ENCODE measurements at places on chromosomes 7 and 10. TPM values are rescaled to one million over a fixed set of nuclear protein-coding genes. Genes with fewer than 3 reads are reported as not detected.

FAM237B gene
- not detected for total RNA-seq

TMEM270 gene
- total RNA-seq = 0.09 TPM

DNA sequence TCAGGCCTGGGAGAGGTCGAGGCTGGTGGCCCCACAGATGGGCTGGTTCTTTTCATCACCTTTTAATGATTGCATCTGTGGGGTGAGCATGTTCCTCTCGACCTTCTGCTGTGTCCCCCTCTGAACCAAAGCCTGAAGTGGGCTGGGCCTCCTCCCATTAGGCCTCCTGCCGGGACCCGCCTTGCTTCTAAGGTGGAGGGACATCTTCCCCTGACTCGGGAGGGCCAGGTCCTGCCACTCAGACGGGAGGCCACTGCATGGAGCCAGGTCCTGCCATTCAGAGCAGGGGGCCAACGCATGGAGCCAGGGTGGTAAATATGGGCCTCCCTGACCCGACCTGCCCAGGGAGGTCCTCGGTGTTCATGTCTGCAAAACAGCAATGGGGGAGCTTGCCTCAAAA, 188.4 kb downstream of the EBF3 start:
- DNase-seq = no peak

EPHA1 gene
- 34.3 TPM for total RNA-seq

DNA sequence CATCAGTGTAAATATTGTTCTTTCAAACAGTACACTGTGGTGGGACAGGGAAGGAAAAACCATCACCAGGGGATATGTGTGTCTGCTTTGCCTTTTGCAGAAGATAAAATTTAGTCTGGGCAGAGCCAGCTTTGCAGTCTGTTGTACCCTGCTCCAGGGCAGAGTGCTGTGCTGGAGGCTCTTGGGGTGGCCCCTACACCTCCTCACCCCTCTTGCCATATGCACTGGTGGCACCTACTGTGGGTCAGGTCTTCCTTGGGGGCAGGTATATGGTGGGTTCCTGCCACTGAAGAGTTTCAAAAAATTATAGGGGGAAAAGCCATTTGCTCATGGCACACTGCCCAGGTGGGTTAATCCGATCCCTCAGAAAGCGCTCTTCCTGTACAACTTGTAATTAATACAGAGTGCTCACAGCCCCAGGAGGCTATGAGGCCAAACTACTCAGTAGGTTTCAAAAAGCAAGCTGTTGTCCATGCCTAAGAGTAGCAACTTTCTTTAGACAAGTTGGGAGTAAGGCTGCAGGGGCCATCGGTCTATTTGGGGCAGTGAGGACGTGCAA, 112.7 kb upstream of the BMPER start:
- DNase-seq = no peak

DNA sequence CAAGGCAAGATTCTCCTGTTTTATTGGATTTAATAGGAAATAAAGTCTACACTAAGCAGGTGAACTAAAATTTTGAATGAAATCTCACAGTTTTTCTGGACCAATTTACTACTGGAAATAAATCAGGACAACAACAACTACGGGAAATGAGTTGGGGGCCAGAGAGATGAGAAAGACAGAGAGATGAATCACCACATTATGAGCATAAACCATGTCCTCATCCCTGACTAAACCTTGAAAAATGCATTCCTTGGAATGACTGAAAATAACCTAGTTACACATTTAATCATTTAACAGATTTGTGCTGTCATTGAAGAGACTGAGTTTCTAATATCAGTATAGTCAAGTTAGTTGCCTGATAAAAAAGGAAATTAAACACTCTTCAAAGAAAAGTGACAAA, 608.4 kb upstream of the KCND2 start:
- no peak for DNase-seq

FEZF1 gene
- total RNA-seq = under 0.01 TPM

GRCh38 chr7:87128861-87129267, 23.4 kb upstream of the DMTF1 start:
- no peak for DNase-seq

APBB1IP gene
- 46.2 TPM for total RNA-seq

OR2F2 gene
- not detected for total RNA-seq

DNA sequence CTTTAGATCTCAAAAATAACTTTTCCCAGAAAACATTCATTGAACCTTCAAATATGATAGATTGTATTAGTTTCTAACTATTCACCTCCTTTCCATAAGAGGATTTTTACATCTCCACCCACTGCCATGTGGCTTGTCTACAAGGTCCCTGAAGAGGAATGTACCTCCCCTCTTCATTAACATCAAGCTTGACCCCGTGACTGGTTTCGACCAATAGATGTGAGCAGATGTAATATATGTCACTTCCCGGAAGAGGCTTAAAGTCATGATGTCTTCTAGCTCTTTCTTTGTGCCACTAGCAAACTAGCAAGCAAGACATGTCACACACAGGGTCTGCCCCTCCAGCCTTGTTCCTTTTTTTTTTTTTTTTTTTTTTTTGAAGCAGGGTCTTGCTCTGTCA, 6.9 kb downstream of the BAZ1B start:
- no peak for DNase-seq

- peak; percentile 76 for DNase-seq
These were observed 79.0 kb upstream of the PLXNA4 start for GRCh38 chr7:132655131-132655727.

GRCh38 chr7:139360948-139361307, 1.2 kb downstream of the LUC7L2 start:
- DNase-seq = no peak

DNA sequence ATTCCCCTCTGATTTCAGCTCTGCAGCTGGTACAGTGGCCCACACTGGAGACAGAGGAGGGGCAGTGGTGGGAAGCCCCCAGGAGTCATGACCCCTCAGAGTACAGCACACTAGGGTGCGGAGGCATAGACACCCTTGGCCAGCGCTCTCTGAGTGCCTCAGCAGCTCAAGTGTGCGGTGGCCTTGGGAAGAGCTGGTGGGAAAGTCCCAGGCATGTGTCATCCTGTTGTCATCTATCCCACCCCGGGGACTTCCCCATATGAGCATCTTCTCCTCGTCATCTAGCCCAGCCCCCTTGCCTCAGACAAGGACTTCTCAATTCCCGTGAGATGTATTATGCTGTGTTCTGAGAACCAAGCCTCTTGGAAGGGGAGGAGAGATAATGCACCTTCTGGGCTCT, 15.6 kb upstream of the PPIF start:
- no peak for DNase-seq

GRCh38 chr10:33566001-33566400, 231.5 kb upstream of the NRP1 start:
- DNase-seq = no peak

TEX36 gene
- total RNA-seq = not detected

DNA sequence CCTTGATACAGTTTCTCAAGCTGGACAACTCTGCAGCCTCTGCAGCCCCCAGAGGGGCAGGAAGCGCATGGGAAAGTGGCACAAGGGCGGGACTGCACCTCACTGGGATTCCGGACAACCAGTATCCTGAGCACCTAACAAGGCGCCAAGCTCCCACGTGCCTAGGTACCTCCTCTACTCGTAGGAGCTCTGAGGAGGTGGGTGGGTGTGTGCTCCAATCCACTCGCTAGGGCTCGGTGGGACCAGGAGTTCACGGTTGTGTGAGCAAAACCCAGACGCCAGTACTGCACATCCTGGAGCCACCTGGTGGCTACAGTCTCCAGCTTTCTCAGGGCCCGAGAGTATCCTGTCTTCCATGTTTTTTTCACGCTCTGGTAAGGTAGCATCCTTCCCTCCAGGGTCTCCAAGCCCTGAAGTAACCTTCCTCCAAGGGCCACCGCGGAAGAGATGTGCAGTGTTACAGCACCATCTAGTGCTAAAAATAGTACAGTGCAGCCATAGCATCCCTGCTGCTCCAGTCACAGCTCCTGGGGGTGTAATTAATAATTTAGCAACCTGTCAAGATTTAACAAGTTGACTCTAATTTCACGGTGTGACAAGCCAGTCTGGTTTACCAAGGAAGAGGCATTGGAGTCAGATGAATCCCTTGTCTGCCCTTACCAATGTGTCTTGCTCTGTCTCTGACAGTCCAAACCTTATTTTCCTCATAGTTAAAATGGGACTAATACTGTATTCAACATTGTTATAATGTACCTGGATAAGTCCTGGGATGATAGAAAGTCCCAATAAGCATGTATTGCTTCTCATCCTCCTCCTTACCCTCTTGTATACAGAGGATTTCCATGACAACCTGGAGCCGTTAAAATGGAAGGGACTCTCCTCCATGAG, 70.4 kb downstream of the HERPUD2 start:
- peak; percentile 50 for DNase-seq

- DNase-seq = no peak
These were observed 259.5 kb upstream of the NPY start for GRCh38 chr7:24024276-24025068.

GRCh38 chr7:117667456-117667855, 187.6 kb downstream of the CFTR start:
- no peak for DNase-seq

CRHR2 gene
- total RNA-seq = under 0.01 TPM

DNA sequence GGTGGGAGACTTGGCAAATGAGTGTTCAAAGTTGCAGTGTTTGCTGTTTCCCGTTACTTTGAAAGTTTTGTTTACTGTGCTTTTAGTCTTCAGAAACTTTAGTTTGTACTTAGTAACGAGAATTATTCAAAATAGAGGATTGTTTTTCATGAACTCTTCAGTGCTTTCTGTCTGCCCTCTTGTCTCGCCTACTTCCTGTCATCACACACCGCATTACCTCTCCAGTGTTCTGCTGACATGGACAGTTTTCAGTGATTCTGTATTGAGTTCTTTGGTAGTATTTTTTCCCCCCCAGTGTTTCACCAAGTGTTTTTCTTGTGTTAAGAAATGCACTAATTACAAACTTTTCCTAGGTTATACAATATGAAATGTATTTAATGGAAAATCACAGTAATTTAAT, 207.0 kb downstream of the MLLT10 start:
- no peak for DNase-seq

STEAP1B gene
- total RNA-seq = 1.4 TPM

FBXO24 gene
- total RNA-seq = 0.19 TPM

GNAT3 gene
- 0.19 TPM for total RNA-seq

All from thymus (tissue), 14 donors.